ENCODE measurements at places on chromosomes 16 and 17.

DNA sequence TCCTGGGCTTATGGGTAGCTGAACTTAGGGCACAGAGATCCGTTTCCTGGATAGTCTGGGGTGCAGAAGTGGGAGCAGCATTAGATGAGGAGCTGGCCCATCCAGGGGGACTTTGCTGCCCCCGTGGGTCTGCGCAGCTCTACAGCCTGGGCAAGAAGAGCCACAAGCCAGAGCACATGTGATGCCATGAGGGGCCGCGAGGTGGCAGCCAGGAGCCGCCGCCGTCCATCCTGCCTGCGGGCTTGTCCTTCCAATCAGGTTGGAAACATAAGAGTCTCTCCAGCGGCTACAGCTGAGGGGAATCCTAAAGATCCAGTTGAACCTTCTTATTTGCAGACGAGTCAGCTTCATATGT lies 21.9 kb downstream of the C1QTNF1 start:
- peak; percentile 54 for DNase-seq

DNA sequence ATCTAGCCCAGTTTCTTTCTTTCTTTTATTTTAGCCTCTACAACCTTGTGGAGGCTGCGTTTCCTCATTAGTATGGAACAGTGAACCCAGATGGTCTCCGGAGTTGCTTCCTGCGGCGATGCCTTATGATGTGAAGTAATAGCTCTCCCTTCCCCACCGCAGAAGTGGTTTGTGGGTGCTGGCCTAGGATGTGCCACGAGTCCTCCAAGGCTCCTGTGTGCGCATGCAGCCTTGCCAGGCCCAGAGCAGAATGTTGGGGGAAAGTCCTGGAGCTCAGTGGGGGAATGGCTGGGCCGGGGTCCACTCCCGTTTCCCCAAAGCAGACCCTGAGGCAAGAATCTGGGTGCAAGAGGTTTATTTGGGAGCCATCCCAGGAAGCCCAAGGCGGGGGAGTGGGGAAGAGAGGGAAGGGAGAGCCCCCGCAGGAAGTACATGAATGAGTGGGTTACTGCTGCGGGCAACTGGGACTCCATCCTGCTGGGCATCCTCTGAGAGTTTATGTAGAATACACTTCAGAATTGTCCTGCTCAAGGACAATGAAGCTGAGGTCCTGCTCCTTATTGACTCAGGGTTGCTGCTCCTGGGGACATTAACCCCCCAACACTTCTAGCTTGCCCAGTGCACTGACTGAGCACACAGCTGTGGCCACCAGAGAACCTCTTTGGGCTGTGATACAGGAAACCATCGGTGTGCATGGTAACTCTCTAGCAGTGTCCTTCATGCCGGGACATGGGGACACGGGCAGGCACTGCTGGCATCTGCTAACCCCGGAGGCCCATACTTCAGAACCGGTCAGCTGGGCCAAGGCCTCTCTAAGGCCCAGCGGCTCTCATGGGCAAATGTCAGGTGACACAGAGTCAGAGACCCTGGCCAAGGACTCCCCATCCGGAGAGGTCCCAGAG lies 3.7 kb upstream of the HCRT start:
- no peak for DNase-seq

- no peak for DNase-seq
Measured at GRCh38 chr16:70610273-70611223, 35.8 kb upstream of the IL34 start.

- DNase-seq, result no peak
Measured at GRCh38 chr16:13150181-13150885, 248.9 kb downstream of the SHISA9 start.

GRCh38 chr16:64948056-64948455 lies 173.8 kb downstream of the CDH11 start:
- no peak for DNase-seq

DNA sequence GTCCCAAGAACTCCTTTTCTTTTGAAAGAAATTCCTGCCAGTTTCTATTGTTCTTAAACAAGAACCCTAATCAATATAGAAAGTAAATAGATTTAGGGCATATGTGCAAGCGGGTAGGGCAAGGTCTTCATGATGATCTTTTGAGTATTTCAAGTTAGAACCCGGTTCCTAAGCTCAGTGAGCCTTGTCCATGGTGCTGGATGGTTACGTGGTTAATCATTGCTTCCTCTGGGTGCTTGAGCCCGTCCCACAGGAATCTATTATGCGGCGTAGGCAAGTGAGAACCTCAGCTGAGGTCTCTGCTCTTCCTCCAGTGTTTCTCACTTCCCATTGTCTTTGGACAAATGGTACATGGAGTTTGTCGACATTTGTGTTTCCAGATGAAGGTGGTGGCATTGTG lies 580.8 kb upstream of the EEF2KMT start:
- no peak for DNase-seq

- DNase-seq, result peak; percentile 1
Measured at GRCh38 chr17:53499277-53499676, 323.4 kb upstream of the KIF2B start.

All from brain (organoid and tissue), 16 donors.